ENCODE measurements at places on chromosomes 16 and 17.

DNA sequence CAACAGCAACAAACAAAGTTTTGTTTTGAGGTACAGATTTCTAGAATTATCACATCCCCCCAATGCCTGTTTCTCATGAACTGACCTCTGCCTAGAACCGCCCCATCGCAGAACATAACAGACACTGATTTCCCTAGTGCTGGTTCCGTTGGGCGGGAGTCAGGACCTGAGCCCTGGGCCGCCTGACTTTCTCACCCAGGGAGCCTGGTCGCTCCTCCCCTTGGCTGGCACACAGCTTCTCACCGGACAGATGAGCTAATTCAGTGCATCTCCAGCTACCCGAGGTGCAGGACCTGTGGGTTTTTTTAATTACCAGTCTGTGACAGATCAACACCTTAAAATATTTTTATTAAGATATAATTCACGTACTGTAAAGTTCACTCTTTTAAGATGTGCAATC lies 20.1 kb upstream of the RPL38 start:
- no peak for DNase-seq

- peak; percentile 48 for DNase-seq
Observed at GRCh38 chr17:45230787-45231480, 9.2 kb downstream of the FMNL1 start.

GRCh38 chr17:35239823-35240222 lies 3.0 kb upstream of the SLFN5 start:
- DNase-seq: no peak

DNA sequence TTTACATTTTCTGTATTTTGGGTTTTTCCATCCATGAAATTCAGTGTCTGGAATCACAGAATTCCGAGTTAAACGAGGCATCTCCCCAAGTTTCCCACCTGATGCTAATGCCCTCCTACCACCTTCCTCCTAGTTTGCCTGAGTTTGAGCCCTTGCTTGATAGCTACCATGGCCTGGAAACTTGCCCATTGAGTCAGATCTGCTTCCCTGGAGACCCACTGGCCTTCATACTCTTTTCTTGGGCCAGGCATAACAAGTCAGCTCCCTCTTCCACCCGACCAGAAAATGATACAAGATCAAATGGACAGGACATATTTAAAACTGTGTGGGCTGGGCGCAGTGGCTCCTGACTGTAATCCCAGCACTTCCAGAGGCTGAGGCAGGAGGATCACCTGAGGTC lies 10.2 kb downstream of the SETD1A start:
- no peak for DNase-seq

DNA sequence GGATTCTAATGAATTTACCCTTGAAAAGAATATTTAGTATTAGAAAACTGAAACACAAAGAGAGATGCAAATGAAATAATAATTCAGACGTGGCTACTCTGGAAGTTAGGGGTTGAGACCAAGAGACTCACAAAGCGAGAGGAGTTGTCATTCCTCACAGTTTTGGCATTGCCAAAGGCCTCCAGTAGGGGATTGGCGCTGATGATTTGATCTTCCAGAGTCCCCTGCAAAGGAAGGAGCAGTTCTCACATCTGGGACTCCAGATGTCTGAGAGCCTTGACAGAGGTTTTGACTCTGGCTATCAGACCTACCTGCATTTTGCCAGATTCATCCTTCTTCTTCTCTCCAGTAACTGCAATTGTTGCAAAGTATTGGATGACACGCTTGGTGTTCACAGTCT lies 6.6 kb downstream of the MYH8 start:
- DNase-seq: no peak

- DNase-seq: no peak
Observed at GRCh38 chr16:29684679-29685078, 5.7 kb downstream of the QPRT start.

GRCh38 chr16:48446534-48446920 lies 61.3 kb upstream of the SIAH1 start:
- no peak for DNase-seq
